ENCODE measurements at places on chromosomes 4 and X.

DNA sequence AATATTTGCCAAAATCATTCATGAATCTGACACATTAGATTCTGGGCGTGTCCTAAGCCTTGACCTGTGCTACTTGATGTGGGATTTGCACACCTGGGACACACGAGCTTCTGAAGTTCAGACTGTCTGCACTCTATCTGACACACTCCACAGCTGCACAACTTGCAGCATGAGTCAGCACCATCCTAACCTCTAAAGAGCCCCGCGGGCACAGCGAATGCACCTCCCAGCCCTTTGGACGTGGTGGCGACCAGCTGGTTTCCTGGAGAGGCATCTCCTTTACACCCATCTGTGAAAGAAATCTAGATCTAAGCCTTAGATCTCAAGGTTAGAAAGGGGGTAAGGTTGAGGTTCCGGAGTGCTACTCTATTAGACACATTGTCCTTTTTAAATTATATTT, 69.2 kb downstream of the SORBS2 start:
- DNase-seq, result no peak

DNA sequence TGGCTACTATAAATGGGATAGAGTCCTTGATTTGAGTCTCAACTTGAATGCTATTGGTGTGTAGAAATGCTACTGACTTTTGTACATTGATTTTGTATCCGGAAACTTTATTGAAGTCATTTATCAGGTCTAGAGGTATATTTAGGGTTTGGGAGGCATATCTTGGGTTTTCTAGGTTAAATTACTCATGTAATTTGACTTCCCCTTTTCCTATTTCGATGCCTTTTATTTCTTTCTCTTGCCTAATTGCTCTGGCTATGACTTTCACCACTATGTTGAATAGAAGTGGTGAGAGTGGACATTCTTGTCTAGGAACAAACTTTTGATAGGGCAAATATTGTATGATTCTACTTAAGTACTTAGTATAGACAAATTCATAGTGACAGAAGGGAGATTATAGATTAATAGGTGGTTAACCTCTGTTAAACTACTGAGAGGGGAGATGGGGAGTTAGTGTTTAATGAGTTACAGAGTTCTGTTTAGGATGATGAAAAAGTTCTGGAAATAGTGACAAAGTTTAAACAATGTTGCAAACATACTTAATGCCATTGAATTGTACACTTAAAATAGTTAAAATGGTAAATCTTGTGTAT, 22.8 kb upstream of the HSPA4L start:
- no peak for DNase-seq

GRCh38 chr4:123990310-123990870, 593.8 kb downstream of the SPRY1 start:
- DNase-seq, result no peak

DNA sequence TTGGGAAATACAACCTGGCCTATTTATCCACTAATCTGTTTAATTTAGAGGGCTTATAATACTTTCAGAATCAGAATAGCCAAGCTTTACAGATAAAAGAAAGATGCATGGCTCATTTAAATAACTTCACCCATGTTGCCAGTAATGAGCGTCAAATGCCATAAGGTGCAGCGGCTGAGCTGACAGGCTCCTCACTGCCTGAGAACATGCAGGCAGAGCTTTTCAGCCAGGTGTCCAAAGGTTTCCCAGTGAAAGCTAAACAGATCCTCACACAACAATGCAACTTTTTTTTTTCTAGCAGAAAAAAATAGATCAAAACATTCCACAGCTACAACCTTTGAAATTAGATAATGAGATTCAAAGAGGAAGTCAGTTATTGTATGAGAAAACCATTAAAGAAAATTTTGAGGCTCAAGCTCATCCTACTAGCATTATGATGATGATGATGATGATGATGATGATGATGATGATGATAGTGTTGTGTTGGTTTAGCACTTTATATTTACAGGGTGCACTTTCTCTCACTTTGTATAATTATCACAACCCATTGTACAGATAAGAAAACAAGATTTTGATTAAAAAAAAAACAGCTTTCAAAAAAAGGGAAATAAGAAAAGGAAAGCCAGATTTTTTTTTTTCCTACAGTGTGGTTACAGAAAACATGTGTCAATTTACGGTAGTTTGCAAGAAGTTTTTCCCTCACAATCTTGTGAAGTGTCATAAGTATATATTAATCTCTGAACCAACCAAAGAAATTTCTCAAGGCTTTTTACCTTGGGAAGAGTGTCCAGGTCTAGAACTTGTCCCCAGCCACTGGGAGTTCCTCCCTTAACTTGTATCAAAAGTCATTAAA, 12.2 kb upstream of the TNIP3 start:
- no peak for DNase-seq

DNA sequence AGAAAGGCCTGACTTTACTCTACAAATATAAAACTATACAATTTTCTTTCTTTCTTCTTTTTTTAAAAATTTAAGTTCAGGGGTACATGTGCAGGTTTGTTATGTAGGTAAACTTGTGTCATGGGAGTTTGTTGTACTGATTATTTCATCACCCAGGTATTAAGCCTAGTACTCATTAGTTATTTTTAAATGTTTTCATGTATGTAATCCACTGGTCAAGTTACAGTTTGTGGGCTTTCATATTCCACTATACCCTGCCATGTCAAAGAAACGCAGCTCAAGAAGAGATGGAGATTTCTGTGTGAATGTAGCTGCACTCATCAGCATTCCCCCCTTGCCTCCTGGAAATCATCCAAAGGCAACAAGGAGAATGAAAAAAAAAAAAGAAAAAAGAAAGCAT, 31.2 kb upstream of the SPRY1 start:
- no peak for DNase-seq

- DNase-seq, result no peak
Observed at GRCh38 chr4:155757745-155758265, 1.0 kb upstream of the GUCY1B1 start.

DNA sequence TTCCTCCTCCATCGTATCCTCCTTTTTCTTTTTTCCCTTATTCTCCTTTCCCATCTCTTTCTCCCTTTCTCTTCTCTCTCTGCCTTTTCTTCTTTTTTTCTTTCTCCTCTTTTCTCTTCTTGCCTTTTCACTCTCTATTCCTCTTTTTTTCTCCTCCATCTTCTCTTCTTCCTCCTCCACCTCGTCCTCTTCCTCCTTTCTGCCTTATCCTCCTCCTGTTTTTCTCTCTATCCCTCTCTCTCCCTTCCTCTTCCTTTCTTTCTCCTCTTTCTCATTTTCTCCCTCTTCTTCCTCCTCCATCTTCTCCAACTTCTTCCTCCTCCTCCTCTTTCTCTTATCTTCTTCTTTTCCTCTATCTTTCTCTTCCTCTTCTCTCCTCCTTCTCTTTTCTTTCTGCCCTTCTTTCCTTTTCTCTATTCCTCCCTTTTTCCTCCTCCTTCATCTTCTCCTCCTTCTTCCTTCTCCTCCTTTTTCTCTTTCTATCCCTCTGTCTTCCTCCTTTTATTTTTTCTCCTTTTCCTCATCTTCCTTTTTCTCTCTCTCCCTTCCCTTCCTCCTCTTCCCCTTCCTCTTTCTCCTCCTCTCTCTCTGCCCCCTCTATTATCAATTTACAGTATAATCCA, 269.1 kb downstream of the DHRSX start:
- DNase-seq, result no peak

GRCh38 chr4:166312166-166312565, 439.1 kb downstream of the TLL1 start:
- DNase-seq, result no peak

- DNase-seq, result no peak
Observed at GRCh38 chr4:157907226-157907946, 265.4 kb downstream of the GASK1B start.

DNA sequence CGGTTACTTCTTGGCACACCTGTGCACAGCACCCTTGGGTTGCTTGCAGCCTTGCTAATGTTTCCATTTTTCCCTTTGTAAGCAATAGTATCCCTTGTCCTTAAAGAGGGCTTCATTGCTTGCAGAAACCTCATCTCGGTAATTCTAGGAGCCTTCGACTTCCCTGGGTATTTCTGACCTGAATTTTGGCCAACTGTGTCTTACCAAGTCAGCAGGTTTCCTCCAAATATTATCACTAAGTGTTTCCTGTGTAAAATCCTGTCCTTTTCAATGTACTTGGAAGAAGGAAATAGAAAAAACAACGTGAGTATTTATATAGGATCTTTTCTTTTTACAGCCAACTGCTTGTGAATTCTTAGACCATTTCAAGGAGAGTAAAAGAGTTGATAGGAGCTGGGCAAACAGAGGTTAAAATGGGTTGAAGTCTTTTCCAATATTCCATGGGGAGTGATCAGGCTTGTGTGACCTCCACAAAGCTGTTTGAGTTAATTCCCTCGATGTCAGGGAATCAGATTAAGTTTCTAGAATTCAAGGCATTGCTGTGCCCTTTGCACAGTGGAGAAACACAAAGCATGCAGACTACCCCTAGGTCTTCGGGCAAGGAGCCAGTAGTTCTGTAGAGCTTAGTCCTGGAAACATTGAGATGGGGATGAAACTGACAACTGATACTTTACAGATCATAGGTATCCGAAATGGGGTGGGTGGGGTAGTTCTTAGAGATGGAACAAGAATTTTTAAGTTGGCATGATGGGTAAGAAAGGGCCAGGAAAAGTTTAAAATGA, 209.9 kb downstream of the CPE start:
- DNase-seq, result no peak
